ENCODE measurements at places on chromosomes 11 and 22. TPM values are rescaled to one million over a fixed set of nuclear protein-coding genes. Genes with fewer than 3 reads are reported as not detected.

ANKRD13D gene
- 71.8 TPM for total RNA-seq

CDC42BPG gene
- 3.0 TPM for total RNA-seq

CD3E gene
- total RNA-seq, result not detected

OR6A2 gene
- 0.21 TPM for total RNA-seq

DNA sequence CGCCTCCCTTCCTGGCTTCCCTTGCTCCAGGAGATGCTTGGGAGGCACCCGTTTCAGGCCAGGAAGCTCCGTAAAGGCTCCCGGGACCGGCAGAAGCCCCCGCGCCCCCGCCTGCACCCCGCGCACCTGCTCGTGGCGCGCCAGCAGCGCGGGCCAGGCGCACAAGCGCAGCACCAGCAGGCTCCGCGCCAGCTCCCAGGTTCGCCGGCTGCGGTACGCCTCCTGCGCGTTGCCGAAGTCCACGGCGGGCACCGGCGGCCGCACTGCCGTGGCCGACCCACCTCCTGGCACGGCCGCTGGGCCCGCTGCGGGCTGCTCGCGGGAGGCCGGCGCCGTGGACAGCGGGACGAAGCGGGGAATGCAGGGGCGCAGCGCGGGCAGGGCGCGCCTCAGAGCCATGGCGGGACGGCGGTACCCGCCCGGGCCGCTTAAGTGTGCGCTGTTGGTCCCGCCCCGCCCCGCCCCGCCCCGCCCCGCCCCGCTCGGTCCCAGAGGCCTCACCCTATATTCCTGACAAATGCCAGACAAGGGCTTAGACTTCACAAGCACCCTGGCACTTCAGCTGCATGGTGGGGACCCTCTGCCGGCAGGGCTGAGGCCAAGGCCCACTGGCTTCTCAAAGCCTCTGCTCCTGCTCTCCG lies at the start of gene PRODH:
PRODH (minus strand) TSS at position 405 of the 641 bp plus-strand sequence; CDS start at position 399, 6 bp downstream.
- H3K27me3 ChIP-seq, result no peaks in the 10 kb centered on the region
- H3K27ac ChIP-seq, result no peak within 1 kb of the TSS
- no peak for DNase-seq
- H3K4me1 ChIP-seq, result no peaks in the 10 kb centered on the region

GRCh38 chr11:10298342-10298741 lies 4.3 kb upstream of the SBF2 start:
- peaks cover 68% of the 10 kb centered on the region for H3K27me3 ChIP-seq
- H3K4me3 ChIP-seq, result peak overlapping the region; percentile 29
- H3K4me1 ChIP-seq, result peaks cover 18% of the 10 kb centered on the region
- no peak for DNase-seq

- DNase-seq, result no peak
Observed at GRCh38 chr11:23569134-23569533, 708.9 kb upstream of the CCDC179 start.

- no peak overlapping the region for H3K27ac ChIP-seq
- H3K4me3 ChIP-seq, result no peak overlapping the region
- no peak for DNase-seq
- H3K27me3 ChIP-seq, result no peaks in the 10 kb centered on the region
Observed at GRCh38 chr11:105975128-105975527, 46.9 kb downstream of the MSANTD4 start.

GRCh38 chr22:31155422-31155821 lies 4.6 kb upstream of the RNF185 start:
- H3K4me1 ChIP-seq, result peaks cover 6% of the 10 kb centered on the region
- peaks cover 40% of the 10 kb centered on the region for H3K27me3 ChIP-seq
- no peak for DNase-seq
- H3K36me3 ChIP-seq, result no peaks in the 10 kb centered on the region

DNA sequence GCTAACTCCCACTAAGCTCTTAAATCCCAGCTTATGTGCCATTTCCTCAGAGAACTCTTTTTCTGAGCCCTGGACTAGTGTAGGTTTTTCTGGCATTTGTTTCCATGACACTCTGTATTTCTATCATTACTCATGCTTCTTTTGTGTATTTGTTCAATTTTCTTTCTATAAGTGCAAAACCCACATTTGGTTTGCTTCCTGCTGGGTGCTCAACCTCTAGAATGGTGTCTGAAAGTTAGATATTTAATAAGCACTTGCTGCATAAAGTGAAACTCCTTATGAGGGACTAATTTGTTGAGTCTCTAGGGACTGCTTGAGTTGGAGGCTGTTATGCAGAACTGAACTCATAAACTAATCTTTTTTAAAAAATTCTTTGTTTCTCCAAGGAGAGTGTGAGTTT lies 68.6 kb downstream of the SYT9 start:
- no peak overlapping the region for H3K27ac ChIP-seq
- no peaks in the 10 kb centered on the region for H3K36me3 ChIP-seq
- peaks cover 5% of the 10 kb centered on the region for H3K27me3 ChIP-seq
- no peak for DNase-seq
- no peak overlapping the region for H3K4me3 ChIP-seq

DNA sequence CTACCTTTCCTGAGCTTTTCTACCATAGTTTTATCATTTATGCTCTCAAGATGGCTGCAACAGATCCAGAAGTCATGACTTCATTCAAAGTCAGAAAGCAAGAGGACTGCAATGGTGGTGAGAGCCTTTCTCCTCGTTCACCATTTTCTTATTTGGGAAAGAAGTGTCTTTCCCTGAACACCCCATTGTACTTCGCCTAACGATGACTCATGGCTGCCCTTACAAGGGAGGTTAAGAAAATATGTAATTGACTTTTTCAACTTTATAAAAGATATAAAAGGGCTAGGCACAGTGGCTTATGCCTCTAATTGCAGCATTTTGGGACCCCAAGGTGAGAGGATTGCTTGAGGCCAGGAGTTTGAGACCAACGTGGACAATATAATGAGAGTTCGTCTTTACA lies 541.7 kb downstream of the METTL15 start:
- no peak for DNase-seq
